ENCODE measurements at places on chromosomes 7 and 10.

DNA sequence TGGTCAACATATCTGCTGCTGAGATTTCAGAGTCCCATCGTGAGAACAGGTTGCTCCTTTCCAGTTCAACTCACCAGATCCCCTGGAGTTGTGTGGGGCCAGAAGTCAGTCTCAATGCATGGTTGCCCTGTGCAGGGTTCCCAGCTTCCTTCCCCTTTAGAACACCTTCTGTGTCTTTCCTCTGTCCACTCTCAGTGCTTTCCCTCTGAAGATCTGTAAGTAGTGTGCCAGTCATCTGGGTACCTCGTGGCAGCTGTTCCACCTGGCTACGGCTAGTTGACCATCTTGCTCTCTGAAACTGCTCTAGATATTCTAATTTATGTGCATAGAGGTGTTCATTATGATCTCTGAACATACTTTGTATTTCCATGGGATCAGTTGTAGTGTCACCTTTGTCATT is 36.1 kb upstream of the PRSS37 start:
- no peak for DNase-seq

GRCh38 chr7:98841179-98841997 is 28.4 kb downstream of the TMEM130 start:
- DNase-seq, result peak; percentile 83

GRCh38 chr7:46633630-46634240 is 712.7 kb upstream of the IGFBP3 start:
- no peak for DNase-seq

DNA sequence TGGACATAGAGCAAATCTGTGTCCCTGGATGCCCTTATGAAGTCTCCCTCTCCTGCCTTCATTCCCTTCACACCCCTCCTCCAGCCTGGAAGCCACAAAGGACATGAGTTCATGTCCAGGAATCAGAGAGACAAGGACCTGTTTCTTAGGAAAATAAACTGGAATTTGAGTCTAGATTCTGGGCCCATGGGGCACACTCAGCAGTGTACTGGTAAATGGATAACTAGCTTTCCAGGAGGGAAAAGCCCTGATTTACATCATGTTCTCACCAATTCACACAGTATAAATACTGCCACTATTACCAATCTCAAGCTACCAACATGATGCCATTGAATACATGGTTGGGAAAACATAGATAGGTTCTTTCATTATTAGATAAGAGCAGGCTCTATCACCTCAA is 9.9 kb downstream of the FAM237B start:
- no peak for DNase-seq

DNA sequence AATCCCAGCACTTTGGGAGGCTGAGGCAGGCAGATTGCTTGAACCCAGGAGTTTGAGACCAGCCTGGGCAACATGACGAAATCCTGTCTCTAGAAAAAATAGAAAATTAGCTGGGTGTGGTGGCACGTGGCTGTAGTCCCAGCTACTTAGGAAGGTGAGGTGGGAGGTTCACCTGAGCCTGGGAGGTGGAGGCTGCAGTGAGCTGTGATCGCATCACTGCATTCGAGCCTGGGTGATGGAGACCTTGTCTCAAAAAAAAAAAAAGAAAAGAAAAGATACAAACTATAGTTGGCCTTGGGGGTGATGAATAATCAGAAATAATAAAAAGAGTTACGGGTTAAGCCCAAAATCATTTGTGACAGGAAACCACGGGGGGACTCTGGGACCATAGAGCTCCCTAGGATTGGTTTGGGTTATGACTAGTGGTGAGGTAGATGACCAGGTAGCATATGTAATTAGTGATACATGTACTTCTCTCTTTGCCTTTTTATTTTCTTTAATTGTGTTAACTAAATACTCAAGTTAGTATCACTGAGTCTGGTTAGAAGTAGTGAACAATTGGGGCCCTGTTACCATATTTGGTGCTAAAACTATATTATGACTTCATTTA is 10.4 kb upstream of the ASCC1 start:
- DNase-seq, result no peak

GRCh38 chr10:104657457-104657856 is 16.4 kb downstream of the SORCS3 start:
- no peak for DNase-seq

DNA sequence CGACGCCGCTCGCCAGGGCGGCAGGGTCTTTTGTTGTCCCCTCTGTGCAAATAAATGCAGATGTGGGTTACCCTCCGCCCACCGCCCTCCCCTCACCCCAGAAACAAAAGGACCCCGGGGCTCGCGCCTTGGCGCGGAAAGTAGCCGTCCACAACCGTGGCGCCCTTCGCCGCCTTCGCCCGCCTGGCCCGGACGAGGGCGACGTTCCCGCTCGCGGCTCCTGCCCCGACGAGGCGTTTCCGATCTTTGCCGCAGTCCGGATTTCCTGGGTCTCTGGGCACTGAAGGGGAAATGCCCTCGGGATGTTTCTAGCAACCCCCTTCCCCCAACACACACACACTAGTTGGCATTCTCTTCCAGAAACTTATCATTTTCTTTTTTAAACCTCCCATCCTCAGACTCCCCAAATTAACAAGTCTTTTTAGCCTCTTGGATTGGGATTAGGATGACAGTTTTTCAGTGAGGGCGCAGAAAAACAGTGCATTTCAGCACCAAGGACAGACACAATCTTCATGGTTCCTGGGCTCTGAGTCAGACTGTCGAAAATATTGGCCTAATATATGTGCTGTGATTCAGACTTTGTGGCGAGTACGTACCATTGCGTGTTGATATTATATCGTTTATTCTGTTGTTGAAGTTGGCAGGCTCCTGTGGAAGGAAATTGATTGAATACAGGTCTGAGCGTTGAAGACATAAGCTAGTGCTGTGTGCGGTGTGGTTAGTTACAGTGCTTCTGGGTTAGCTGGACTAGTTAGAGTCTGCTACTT is 771 bp downstream of the PHYHIPL start:
- peak; percentile 3 for DNase-seq

GRCh38 chr7:911791-912480 is 35.6 kb downstream of the GET4 start:
- DNase-seq, result no peak

DNA sequence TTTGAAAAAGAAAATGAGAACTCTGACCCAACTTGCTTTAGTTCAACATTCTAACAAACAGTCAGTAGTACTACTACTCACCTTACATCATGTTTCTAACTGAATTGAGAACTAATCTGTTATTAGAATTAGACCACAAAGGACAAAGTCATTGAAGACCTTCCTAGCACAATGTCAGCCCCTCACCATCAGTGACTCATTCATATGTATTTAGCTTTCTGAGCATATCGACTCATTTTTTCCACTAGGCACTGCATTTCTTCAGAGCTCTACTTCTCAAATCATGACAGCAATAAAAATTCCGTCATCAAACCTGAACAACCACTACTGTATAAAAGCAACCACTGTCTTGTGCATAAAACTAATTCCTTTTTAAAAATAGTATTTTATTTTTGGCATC is 4.4 kb upstream of the LRRN3 start:
- DNase-seq, result no peak

DNA sequence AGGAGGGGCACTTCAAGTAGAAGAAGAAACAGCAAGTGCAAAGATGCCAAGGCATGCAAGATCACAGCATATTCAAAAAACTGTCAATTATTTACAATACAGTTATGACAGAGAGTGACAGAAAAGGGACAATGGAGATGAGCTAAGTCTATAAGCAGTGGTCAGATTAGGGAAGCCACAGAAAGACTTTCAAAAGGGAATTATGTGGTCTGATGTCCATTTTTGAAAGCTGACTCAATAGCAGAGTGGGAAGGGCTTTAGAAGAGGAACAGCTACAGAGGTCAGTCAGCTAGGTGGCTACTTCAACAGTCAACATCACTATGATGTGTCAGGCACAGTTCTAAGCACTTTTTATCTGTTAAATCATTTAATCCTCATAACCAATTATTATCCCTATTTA is 45.2 kb upstream of the SPOCK2 start:
- no peak for DNase-seq

GRCh38 chr10:78170026-78170475 is 136.4 kb downstream of the RPS24 start:
- DNase-seq, result no peak

DNA sequence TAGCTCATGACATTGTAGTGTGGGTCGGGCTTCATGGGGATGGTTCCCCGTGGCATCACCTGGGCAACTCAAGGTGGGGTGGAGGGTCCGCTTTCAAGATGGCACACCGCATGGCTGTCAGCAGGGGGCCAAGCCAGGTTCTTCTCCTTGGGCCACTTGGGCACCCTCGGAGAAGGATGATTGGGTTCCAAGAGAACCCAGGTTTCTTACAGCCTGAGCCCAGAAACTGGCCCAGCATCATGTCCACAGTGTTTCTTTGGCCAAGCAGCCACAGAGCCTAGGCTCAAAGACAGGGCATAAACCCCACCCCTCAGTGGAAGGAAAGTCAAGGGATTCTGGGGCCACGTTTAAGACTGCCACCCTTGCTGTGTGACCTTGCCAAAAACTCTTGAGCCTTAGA is 110.6 kb downstream of the PTPN20 start:
- DNase-seq, result no peak

DNA sequence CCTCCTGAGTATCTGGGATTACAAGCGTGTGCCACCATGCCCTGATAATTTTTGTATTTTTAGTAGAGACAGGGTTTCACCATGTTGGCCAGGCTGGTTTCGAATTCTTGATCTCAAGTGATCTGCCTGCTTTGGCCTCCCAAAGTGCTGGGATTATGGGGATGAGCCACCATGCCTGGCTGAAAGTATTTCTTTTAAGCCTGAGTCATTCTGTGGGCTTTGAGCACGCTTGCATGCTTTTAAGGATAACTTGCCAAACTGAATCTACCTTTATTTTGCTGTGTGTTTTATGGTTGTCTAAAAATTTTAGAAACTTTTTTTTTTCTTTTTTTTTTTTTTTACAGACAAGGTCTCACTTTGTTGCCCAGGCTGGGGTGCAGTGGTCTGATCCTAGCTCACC is 33.2 kb downstream of the CNNM2 start:
- DNase-seq, result no peak

GRCh38 chr7:13117103-13117502 is 429.7 kb downstream of the ARL4A start:
- DNase-seq, result peak; percentile 61

GRCh38 chr10:104337521-104337984 is 712 bp downstream of the ITPRIP start:
- DNase-seq, result peak; percentile 61

- DNase-seq, result no peak
Observed at GRCh38 chr10:56142092-56142728, 218.8 kb downstream of the ZWINT start.

- DNase-seq, result no peak
Observed at GRCh38 chr7:44536090-44536489, 5.0 kb downstream of the NPC1L1 start.

DNA sequence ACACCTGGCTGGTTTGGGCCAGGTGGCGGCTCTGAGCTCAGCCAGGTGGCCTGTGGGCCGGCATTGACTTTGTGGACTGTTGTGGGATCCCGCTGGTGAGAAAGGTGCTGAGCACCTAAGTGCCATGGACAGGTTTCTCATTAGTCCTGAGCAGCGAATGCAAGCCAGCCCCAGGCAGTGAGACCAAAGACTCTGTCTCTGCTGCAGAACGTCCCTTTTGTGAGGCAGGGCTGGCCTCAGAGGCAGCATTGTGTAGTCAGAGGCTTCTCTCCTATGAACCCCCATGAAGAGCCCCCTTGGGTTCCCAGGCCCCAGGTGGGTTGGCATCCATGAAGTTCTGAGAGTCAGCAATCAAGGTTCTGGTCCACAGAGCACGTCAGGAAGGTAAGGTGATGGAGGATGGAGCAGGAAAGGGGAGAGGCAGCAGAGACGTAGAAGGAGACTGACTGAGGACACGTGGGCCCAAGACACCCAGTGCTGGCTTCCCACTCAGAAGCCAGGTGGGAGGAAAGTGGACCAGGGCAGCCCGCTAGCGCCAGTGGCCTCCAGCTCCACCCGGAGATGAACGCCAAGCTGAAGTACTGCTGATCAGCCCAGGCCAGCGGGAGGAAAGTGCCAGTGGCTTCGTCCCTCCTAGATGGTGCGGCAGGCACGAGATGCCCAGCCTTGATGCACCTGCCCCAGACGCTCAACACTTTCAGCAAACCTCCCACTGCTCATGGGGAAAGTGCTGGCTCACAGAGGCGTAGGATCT is 19.2 kb upstream of the PTPRN2 start:
- no peak for DNase-seq

DNA sequence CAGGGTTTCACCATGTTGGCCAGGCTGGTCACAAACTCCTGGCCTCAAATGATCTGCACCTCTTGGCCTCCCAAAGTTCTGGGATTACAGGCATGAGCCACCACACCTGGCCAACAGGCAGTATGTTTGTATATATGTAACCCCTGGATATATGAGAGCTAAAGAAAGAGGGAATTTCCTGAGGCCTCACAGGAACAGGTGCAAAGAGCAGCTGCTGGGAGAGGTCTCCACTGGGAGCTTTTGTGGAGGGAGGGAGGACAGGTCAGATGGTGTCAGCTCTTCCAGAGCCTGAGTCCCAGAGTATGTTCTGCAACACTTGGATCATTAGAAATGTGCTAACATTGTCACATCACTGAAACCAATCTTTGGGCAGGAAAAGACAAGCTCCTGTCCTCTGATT is 110.1 kb upstream of the KIF5B start:
- no peak for DNase-seq

GRCh38 chr7:114588506-114588905 is 173.9 kb downstream of the FOXP2 start:
- DNase-seq, result no peak

DNA sequence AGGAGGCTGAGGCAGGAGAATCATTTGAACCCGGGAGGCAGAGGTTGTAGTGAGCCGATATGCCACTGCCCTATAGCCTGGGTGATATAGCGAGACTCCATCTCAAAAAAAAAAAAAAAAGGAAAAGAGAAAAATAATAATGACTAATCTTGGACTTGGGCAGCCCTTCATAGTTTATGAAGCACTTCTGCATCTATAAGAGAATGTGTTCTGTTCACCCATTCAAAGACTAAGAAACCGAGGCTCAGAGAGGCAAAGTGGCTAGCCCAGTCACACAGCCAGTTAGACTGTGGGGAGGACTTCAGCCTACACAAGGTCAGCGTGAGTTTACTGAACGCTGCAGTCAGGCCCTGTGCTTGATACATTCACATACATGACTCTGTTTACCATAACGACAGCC is 46.9 kb downstream of the UNC5B start:
- DNase-seq, result no peak

DNA sequence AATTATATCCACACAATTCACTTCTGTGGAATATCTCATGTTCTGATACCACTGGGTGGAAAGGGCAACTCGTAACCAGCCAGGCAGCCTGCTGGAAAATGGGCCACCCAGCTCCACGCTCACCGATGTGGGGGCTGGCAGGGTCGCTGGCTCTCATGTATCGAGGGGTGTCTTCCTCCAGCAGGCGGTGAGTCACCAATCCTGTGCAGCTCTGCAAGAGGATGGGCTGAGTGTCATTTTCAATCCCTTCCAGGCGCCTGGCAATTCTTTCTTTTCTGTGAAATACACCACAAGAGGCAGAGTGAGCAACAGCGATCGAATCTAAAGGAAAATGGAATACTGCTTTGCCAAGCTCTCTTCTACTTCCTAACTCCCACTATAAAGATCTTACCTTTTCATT is 80.1 kb downstream of the SVIL start:
- no peak for DNase-seq

Measured in HT-29 (cell line).